Activated naive CD4-positive, alpha-beta T cell treated with Interleukin-2 at 50 U/mL for 16 hours (primary cell): ENCODE measurements at places on chromosomes 16 and 17.

GRCh38 chr17:49717371-49717861 lies 9.7 kb upstream of the SLC35B1 start:
- peak; percentile 61 for DNase-seq

- no peak for DNase-seq
Observed at GRCh38 chr16:81259916-81260315, 21.4 kb downstream of the BCO1 start.

DNA sequence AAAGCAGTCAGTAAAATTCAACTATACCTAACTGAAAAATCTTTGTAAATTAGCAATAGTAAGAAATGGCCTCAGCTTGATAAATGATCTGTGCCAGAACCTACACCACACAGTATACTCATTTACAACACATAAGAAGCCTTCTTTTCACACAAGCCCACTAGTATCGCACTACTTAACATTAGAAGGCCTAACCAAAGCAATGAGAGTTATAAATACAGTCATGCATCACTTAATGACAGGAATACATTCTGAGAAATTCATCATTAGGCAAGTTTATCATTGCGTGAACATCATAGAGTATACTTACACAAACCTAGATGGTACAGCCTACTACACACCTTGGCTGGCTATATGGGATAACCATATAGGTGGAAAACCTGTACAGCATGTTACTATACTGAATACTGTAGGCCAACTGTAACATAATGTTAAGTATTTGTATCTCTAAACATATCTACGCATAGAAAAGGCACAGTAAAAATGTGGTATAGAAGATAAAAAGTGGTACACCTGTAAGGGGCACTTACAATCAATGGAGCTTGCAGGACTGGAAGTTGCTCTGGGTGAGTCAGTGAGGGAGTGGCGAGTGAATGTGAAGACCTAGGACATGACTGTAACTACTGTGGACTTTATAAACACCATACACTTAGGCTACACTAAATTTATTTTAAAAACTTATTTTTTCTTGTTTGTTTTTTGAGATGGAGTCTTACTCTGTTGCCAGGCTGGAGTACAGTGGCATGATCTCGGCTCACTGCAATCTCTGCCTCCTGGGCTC lies 126.5 kb upstream of the CORO6 start:
- no peak for DNase-seq

DNA sequence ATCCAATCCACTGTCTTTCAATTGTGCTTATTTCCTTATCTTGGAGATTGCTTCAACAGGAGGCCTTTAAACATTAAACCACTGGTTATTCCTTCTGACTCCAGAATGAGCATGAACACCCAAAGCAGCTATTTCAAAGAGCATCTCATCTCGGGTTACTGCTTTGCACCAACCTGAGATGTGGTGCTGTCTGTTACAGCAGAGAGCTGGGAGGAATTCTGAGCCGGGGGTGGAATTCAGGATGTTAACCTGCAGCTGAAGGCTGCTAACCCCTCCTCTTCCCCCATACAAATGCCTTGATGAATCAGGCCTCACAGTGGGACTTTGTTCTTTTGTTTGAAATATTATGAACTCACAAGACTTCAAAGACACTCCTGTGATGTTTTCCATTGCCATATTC lies 113.1 kb downstream of the SHISA9 start:
- no peak for DNase-seq

DNA sequence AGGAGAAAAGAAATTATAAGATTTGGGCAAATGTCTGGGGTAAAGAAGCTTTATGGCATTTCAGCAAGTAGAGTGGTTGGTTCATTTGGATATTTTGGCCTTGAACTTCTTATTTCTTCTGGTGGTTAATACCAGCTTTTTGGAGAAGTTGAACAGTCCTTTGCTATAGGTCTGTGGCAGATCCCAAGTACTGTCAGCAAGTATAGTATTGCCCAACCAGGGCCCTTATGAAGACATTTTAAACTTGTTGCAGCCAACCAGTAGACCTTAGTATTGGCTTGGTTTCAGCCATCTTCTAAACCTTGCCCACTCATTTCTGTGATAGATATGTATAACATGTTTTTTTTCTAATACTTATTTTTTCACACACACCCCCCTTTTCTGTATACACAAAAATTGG lies 2.2 kb downstream of the SP2 start:
- no peak for DNase-seq

- DNase-seq, result no peak
Observed at GRCh38 chr17:78974635-78975591, 4.8 kb downstream of the LGALS3BP start.

- DNase-seq, result no peak
Observed at GRCh38 chr17:81118308-81119221, 46.7 kb upstream of the PVALEF start.

DNA sequence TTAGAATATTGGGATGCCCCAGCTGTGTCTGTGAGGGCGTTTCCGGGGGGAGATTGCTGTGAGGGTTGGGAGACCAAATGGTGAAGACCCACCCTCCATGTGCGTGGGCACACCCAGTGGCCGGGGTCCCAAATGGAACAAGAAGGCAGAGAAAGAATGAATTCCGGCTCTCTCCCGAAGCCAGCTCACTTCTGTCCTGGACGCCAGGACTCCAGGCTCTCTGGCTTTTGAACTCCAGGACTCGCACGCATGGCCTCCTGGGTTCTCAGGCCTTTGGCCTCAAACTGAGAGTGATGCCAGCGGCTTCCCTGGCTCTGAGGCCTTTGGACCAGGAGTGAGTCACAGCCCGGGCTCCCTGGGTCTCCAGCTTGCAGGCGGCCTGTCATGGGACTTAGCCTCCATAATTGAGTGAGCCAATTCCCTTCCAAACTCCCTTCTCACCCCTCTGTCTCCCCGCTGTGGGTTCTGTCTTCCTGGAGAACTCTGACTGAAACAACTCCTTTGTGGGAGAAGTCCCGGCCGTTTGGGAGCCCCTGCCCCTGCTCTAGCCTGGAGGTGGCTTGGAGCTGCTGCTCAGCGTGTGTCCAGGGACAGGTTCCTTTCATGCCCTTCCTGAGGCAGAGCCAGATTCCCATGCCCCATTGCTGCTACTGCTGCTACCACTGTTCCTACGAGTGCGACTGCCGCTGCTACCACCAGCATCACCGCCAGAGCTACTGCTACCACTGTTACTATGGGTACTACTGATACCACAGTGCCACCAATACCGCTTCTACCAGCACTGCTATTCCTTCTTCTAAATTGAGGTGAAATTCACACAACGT lies 49.8 kb upstream of the CBX4 start:
- no peak for DNase-seq

DNA sequence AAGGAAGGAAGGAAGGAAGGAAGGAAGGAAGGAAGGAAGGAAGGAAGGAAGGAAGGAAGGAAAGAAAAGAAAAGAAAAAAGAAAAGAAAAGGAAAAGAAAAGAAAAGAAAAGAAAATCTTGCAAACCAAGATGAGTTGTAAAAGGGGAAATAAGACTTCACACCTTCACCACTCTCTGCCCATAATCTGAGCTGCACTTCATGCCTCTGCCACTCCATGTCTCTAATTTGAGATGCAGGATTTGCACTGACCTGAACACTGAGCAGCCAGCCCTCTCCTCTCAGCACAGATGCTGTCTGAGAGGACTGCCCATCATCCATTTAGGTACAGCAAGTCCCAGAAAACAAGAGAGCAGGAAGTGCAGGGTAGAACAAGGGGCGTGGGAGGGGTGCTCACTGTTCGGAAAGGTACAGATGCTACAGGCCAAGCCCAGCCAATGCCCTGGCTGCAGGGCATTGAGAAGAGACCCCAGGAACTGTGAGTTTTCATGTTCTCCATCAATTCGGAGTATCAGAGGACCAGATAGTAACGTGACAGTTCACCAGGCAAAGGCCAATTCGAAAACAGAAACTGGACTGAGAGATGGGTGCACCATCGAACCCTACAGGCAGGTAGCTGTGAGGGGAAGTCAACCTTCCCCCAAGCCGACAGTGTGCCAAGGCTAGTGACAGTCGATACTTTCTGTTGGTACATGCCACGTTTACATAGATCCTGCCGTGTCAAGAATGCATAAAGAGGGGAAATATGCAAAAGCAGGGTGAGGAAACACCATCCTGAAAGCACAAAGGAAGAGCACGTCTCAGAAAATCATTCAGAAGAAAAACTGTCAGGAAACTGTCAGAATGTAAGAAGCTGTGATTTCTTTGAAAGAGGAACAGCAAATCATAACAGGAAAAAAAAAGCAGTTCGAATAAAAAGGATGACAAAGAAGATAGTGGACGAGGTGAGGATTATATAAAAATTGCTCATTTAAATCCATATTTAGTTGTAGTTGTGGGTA lies 142.0 kb upstream of the RCVRN start:
- no peak for DNase-seq

DNA sequence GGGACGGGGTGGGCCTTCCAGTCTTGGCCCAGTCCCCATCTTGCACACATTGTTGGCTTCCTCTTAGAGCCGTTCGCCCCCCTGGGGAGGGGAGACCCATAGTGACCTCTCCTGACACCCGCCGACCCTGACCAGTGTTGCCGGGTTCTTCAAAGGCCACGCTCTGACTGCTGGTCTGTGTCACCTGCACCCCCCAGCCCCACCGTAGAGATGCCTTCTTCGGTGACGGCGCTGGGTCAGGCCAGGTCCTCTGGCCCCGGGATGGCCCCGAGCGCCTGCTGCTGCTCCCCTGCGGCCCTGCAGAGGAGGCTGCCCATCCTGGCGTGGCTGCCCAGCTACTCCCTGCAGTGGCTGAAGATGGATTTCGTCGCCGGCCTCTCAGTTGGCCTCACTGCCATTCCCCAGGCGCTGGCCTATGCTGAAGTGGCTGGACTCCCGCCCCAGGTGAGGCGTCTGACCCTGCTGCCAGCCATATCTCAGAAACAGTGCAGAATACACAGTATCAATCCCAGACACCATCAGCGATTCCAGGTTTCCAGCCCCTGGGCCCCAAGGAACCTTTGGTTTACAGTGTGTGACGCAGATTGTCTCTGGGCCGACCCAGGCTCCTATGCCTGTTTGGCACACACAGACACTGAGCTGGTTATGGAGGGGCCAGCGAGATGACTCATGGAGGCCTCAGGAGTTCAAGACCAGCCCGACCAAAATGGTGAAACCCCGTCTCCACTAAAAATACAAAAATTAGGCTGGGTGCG lies 1.3 kb downstream of the SLC26A11 start:
- no peak for DNase-seq

GRCh38 chr17:56798916-56799315 lies 34.8 kb downstream of the C17orf67 start:
- DNase-seq, result no peak
